ENCODE measurements at places on chromosomes 2 and 18.

DNA sequence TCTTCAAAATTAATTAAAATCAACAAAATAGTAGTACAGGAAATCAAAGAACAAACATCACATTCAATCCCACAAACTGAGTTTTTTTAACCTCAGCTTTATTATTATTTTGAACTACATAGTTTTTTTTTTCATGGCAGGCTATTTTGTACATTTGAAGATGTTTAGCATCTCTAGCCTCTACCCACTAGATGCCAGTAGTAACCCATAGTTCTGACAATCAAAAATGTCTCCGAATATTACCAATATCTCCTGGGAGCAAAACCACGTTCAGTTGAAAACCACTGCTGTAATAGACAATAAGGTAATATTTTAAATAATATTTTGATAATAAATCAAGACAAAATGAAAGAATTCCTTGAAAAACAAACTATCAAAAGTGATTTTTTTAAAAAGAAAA is 702.6 kb upstream of the LRRTM1 start:
- DNase-seq, result no peak

GRCh38 chr18:36592282-36592681 is 236.5 kb downstream of the TPGS2 start:
- DNase-seq, result no peak

- DNase-seq, result no peak
Observed at GRCh38 chr2:20999906-21000645, 43.8 kb downstream of the APOB start.

- DNase-seq, result no peak
Observed at GRCh38 chr2:225165052-225165451, 122.8 kb upstream of the DOCK10 start.

- no peak for DNase-seq
Observed at GRCh38 chr18:1270081-1270480, 365.4 kb downstream of the ADCYAP1 start.

DNA sequence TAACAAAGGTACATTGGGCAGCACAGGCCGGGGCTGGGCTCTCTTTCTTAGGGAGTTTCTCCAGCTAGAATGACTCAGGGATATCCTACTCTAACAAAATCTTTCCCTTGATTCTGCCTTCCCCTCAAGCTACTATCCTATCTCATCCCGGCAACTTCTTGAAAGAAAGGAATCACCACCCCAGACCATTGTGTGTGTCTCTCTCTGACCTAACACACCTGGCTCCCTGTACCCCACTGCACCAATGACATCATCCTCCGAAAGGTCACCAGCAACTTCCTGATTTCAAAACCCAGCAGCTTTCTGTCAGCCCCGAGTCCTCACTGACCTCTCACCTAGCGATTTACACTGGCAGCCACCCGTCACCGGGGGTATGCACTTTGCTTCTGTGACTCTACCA is 72.1 kb upstream of the MAP4K4 start:
- no peak for DNase-seq

DNA sequence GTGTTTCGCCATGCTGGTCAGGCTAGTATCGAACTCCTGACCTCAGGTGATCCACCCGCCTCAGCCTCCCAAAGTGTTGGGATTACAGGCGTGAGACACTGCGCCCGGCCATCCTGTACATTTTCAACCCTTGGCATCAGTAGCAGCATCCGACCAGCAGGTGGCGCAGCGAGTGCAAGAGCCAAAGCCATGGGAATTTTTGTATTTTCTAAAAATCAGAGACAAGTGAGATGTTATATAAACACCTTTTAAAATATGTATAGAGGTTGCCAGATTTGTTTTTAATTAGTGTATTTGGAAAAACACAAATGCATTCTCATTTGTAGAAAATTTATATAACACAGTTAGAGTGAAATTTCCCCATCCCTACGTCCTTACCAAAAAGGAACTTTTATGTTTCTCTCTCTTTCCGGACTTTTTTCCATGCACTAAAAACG is 36.8 kb downstream of the MOGAT1 start:
- DNase-seq, result peak; percentile 47

DNA sequence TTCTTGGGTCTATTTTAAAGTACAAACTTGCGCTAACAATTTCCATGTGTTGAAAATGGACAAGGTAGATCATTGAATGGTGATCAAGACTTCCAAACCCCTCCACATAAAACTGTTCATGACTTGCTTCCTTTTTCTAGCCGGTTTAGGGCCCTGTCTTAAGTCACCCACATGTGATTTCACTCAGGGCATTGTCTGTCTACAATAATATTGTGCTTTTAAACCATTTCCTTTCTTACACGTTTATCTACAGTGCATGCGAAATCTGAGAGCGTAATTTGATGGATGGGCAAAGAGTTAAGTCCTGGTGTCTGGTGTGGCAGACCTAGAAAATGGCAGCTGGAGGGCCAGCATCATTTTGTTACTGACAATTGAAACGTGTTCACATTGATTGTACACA is 2.0 kb upstream of the ZNF516 start:
- DNase-seq, result no peak

GRCh38 chr2:173999272-173999671 is 34.1 kb upstream of the SP3 start:
- DNase-seq, result no peak

DNA sequence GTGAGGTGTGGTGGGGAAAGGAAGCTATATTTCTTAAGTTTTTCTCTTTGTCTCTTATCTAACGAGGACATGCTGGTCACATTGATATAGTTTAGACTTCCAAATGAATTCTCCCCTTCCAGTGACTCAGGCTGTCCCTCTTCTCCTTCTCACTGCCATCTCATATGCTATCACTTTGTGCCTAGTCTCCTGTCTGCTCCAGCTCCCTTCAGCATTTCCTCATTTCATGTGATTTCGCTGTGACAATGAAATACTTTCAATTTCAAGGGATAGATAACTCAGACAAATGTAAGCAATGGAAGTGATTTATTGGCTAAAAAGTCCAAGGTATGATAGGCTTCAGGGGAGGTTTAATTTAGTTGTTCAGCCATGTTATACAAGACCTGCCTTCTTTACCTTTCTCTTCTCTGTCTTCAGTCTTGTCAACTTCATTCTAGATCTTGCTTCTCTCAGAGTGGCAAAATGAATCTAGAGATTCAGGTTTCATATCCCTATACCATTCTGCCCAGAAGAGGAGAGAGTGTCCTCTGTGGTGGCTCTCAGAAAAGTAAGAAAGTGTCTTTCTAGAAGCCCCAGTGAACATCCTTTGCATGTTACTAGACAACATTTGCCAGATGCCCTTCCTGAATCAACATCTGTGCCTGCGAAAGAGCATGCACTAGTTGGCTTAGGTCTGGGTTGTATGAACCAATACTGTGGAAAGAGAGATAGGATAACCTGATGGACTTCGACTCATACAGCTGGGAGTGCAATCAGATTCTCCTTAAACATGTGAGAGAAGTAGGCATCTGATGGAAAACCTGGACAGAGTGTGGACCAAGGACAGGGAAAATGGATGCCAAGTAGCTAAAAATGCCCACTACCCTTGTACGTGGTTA is 29.9 kb upstream of the GPR155 start:
- no peak for DNase-seq

DNA sequence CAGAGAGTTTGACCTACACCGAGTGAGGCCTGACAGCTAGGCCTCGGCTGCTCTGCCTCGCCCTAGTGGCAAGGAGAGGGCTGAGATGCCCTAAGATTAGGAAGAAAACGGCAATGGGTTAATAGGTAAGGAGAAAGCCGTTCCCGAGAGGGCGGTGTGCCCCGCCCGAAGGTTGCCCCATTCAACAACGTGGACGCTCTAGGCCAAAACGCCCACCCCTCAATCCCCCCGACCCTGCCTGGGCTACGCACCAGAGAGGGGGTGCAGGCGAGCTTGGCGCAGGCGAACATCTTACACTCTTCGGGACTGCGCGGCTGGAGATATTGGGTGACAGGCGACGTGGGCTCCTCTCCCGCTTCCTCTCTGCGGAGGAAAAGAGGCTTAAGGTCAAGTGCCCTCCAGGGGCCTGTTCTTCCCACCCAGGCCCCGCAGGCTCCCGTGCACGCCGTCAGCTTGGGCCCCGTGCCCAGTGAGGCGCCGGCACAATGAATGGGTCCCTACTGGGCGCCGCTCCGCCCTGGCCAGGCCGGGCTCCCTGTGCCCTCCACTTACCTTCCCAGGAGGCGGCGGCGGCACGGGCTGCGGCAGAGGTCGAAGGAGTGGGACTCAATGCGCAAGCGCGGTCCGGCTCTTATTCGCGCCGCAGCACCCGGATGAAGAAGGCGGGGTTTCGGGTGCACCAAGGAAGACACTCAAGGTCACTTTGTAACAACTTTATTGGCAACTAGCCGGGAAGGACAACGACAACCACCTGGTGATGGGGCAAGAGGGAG is at the start of gene ATP5MC3:
Gene ATP5MC3 (minus strand): TSS at position 607 of the 773 bp plus-strand sequence. CDS start 317 bp downstream, at position 290.
- peak; percentile 82 for DNase-seq

GRCh38 chr18:9612215-9612830 is 2.0 kb downstream of the PPP4R1 start:
- DNase-seq, result no peak

DNA sequence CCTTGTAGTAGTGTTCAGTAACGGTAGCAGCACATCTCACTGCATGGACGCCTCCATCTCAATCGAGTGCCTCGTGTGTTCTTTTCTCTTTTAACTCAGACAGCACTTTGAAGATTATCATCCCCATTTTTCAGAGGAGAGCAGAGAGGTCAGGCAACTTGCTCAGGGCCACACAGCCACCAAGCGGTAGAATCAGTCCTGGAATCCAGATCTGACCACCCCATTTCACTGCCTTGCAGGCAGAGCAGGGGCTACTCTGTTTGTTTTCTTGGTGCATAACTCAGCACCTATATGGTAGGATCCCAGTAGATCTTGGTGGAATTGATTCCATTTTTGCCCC is 129.5 kb downstream of the SMAD7 start:
- no peak for DNase-seq

DNA sequence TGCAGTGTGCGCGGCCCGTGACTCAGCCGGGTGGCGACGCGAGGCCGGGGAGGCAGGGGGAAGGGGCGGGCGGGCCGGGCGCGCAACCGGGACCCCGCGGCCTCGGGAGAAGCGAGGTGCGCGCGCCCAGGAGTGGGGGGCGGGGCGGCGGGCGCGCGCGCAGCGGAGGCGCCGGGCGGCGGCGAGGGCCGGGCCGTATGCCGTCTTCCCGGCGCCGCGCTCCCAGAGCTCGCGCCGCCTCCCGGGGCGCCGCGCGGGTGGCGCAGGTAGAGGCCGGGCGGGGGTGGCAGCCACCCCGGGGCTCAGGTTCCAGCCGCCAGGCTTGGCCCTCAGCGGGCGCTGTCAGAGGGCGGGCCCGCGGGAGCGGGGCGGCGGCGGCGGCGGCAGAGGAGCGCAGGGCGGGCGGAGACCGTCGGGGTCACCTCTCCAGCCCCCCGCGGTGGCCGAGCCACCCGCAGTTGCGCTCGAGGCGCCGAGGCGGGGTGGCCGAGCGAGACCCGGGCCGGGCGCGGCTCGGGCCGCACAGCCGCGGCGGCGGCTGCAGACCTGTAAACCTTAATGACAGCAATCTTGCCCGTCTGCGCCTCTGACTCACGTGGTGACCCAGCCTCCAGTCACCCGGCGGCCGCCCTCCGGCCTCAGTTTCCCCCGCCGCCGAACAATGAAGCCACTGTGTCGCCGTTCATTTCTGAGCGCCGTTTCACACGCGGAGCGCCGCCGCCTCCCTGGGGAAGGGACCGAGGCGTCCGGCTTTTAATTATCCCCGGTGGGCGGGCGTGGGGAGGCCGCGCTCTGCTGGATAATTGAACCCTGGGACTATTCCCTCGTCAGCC is 25.3 kb upstream of the SMAD7 start:
- peak; percentile 19 for DNase-seq

DNA sequence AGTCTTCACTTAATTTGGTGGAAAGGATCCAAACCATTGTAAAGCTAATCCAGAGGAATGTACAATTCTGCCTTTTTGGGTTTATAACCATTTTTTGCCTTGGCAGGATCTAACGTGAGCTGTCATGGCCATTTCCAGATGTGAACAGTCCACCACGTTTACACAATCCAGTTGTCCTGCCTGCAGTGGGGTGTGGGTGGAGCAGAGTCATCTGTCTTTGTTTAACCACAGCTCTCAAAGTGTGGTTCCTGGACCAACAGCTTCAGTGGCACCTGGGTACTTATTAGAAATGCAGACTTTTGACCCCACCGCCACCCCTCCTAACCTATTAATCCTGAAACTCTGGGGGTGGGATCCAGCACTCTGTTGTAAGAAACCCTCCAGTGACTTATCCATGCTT is 35.9 kb downstream of the FHOD3 start:
- DNase-seq, result no peak

DNA sequence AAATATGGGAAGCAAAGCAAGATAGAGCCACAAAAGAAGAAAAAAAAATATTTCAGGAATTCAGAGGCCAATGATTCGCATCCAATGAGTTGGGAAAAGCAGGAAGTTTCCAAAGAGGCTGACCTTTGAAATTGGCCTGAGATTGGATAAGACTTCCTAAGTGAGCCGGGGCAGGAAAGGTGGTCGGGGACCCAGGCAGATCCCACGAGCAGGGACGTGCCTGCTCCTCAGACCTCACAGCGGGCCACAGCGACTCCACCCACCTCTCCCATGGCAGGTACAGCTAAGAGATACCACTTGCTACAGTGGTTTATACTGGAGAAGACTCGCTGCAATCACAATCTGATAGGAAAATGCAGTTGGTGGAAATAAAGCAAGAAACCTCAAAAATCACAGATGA is 102.8 kb upstream of the SALL3 start:
- DNase-seq, result no peak

DNA sequence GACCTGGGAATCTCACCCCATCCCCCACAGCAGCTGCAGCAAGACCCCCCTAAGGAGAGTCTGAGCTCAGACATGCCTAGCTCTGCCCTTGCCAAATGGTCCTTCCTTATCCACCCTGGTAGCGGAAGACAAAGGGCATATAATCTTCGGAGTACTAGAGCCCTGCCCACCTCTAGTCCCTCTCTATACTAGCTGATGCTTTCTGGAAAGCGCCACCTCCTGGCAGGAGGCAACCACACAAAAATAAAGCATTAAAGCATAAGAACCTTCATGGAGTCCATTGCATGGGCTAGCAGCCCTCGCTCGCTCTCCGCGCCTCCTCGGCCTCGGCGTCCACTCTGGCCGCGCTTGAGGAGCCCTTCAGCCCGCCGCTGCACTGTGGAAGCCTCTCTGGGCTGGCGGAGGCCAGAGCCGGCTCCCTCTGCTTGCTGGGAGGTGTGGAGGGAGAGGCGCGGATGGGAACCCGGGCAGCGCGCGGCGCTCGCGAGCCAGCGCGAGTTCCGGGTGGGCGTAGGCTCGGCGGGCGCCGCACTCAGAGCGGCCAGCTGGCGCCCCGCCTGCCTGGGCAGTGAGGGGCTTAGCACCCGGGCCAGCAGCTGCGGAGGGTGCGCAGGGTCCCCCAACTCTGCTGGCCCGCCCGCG is 941.2 kb downstream of the SUCLG1 start:
- no peak for DNase-seq

DNA sequence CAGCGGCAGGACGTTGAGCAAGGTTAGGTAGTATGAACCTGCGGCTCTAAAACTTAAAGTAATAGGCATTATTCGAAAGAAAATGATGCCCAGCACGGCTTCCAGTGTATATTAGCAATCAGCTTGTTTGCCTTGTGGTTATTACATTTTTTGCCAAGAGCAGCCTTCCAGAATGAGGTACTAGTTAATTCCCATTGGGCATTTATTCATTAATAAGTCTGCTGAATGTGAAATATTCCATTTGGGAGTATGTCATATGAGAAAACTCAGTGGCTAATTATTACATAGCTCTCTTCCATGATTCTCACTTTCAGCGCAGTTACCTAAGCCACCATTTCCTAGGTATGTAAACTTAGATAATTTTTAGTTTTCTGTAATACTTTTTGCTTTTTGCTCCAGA is 12.9 kb downstream of the CRIM1 start:
- no peak for DNase-seq
